ENCODE measurements at places on chromosomes 11 and 22.

GRCh38 chr11:129825380-129825779, 9.7 kb downstream of the TMEM45B start:
- DNase-seq, result peak; percentile 36

- no peak for DNase-seq
Observed at GRCh38 chr11:70734911-70735310, 336.6 kb downstream of the CTTN start.

DNA sequence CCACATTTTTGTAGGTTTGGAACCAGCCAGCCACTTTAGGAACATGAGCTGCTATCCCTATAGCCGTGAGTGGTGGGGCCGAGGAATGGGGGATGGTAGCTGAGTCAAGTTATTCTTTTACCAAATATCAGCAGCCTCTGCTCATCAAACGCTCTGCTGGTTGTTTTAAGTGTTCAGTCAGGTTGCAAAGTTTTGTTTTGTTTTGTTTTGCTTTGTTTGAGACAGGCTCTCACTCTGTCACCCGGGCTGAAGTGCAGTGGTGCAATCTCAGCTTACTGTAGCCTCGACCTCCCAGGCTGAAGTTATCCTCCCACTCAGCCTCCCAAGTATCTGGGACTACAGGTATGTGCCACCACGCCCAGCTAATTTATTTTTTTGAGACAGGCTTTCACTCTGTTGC, 14.4 kb downstream of the CABIN1 start:
- DNase-seq, result no peak

DNA sequence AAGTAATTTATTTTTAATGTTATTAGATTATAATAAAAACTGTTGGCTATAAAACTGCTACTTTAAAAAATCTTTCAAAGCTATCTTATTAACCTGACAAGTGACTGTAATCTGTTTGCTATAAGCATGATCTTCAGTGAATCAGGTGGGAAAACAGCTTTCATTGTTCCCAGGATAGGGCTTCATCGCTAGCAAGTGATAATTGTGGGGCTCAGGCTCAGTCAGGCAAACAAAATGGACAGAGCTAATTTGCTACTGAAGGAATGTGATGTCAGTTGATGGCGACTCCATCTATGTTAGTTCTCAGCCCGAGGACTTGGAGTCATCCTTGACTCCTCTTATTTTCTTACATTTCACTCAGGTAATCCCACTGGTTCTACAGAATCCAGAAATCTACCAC, 125.0 kb downstream of the RASSF10 start:
- DNase-seq, result no peak

GRCh38 chr11:100827934-100828661, 141.0 kb downstream of the ARHGAP42 start:
- DNase-seq, result peak; percentile 35

GRCh38 chr11:109734566-109734965, 312.6 kb downstream of the C11orf87 start:
- no peak for DNase-seq

DNA sequence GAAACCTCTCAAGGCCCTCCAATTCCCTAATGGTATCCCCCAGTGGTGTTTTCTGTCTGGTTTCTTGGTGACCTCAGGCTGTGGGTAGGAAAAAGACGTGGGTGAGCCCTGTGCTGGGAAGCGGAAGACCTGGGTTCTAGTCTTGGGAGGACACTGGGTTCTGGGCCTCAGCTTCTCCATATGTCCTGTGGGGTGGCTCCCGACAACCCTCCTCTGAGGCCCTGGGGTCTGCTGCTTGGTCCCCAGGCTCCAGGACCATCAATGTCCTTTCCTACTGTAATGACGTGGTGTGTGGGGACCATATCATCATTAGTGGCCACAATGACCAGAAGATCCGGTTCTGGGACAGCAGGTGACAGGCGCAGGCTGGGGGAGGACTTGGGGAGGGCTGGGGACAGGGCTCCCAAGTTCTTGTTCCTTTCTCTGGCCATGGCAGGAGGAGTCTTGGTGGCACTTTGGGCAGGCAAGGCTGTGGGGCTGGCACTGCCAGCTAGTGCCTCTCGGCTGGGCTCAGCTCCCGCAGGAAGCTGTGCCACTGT, 12.8 kb downstream of the ATG16L2 start:
- no peak for DNase-seq

DNA sequence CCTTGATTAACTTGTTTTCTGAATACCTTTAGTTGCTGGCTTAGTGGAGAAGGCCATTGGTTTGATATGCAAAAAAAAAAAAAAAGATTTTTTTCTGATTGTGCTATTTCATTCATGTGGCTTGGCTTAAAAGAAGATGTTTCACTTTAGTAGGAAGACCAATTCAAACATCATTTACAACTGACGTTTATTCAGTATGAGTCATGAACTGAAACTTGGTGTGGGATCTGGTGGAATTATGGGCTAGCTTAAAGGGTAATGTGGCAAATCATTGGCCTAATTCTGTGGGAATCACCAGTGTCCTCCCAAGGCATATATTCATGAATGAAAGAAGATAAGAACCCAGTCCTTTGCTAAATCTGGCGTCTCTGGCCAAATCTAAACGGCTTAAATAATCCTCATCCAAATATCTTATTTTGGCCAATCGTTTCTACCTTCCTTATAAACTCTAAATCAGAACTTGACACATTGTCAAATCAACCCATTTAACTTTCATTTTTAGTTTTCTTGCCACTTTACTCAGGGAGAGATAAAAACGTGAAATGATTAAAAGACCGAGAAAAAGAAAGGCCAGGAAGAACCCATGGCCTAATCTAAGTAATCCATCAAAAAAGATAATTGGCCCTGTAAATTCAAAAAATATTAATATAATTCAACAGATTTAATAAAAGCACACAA, 77.0 kb downstream of the DDIAS start:
- DNase-seq, result peak; percentile 81

- DNase-seq, result no peak
Observed at GRCh38 chr22:35746946-35747703, 29.5 kb downstream of the APOL5 start.

DNA sequence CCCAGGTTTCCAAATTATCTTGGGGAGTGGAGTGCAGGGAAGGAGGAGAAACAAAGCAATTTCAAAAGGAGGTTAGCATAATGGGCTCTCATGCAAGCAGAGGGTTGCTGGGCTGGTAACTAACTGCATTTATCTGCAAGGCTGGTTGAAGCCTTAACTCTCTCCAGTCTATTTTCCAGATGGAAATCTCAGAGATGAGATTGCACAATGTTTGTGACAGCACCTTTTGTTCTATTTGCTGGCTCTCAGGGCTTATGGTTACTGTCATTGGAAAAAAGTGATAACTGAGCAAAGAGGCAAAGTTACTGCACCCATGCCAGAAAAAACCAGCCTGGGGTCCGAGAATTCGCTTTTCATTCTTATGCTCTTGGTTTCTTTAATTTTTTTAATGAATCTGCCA, 33.2 kb downstream of the ABCC8 start:
- DNase-seq, result no peak

Data from LHCN-M2 (cell line).